Muscle of leg (tissue), 16 donors: ENCODE measurements at places on chromosomes 13 and 19. TPM values are rescaled to one million over a fixed set of nuclear protein-coding genes. Genes with fewer than 3 reads are reported as not detected.

DNA sequence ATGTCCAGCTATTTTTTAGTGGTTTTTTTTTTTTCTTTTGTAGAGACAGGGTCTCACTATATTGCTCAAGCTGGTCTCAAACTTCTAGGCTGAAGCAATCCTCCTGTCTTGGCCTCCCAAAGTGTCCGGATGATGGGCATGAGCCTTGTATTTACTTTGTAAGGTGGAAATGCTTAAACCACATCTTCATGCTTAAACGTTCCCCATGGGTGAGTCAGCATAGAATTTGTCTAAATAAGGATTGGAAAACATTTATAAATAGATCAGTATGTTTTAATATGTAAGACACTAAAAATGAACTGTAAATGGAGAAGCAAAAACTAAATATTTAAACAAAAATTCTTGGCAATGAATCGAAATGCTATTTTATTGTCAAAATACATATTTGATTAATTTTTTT lies 698.0 kb downstream of the PCDH9 start:
- DNase-seq: peak; percentile 20

KRTDAP gene
- polyA plus RNA-seq: 0.43 TPM

DNA sequence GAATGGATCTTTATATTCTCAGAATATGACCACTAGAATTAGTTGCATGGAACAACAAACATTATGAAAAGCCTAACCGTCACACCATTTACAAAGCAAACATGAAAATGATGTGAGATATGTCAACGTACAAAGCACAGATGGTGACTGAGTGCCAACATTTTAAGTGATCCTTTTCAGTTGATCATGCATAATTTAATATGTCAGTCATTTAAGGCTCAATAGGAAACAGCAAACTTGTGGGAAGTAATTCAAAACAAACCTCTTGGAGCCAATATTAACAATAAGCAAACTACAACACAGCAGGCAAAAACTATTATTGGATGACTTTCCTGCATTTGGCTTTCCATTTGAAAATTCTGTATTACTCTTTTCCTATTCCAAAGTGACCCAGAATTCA lies 277.6 kb downstream of the SLITRK6 start:
- DNase-seq: peak; percentile 70

CEACAM4 gene
- polyA plus RNA-seq: 0.35 TPM

DNA sequence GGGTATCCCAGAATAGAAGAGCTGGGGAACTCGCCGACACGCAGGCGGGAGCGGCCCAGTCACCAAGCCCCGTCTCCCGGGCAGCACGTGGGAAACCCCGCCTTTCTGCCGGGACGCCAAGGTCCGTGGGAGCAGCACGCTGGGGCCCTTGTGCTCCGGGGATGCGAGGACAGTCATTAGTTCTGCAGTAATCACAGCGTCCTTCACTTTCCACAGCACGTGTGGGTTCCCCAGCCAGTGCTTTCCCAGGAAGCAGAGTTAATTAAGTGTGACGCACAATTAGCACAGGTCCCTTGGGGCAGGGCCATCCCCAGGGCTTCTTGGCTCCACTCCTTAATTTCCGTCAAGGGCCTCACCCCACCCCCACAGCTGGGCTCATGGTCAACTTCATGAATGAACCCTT lies 64.3 kb upstream of the C13orf46 start:
- no peak for DNase-seq

- no peak for DNase-seq
Measured at GRCh38 chr13:69389899-69390298, 717.7 kb upstream of the ATXN8OS start.

GRCh38 chr13:105798541-105798940 lies 736.9 kb downstream of the EFNB2 start:
- no peak for DNase-seq

DENND1C gene
- 0.71 TPM for polyA plus RNA-seq

ACER1 gene
- not detected for polyA plus RNA-seq

DNA sequence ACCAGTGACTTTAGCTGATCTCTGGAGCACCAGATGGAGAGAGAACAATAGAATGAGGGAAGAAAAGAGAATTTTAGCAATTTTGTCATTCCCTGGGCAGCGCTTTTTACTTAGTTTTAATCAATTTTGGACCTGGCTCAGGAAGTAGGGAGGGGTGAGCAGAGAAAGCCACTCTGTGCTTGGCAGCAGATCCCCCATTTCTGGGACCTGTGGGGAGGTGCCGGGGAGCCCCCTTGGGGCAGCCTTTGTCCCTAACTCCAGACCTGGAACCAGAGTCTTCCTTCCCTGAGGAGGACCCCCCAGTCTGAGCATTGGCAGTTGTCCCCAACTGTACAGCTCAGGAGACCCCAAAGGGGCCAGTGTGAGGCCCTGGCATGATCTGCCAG lies 10.5 kb downstream of the LYL1 start:
- no peak for DNase-seq

DNA sequence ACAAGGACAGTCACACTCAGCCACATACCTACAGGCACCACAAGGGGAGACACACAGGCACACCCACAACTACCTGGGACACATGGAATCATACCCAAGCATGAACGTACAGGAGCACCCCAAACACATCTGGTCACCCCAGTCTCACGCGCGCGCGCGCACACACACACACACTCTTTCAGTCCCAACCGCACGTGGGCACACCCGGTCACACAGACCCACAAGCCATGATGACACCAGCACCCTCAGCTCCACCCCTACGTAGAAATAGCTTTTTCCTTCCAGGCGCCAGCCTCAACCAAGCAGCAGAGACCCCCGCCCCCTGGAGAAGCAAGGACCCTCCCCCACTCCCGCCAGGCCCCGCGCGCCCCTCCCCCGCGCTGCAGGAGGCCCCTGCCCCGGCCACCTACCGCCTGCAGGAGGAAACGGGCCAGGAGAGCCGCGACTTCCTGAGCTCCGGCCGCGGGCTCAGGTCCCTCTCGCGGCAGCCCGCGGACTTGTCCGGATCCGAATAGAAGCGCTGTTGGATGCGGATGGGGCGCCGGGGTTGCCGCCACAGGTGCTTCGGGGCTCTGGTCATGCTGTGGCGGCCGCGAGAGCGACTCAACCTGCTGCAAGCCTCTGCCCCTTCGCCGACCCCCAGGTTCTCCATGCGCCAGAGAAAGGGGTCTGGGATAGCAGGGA lies 6.4 kb upstream of the PDE4C start:
- DNase-seq: no peak

GRCh38 chr13:31996601-31997000 lies 35.0 kb upstream of the FRY start:
- no peak for DNase-seq

KCTD4 gene
- 0.09 TPM for polyA plus RNA-seq

CEACAM16 gene
- 0.66 TPM for polyA plus RNA-seq

- no peak for DNase-seq
Measured at GRCh38 chr13:64869539-64869938, 2360.6 kb downstream of the PCDH9 start.

GRCh38 chr13:102589301-102589822 lies 7.4 kb upstream of the TPP2 start:
- DNase-seq: no peak

ERICH4 gene
- polyA plus RNA-seq: 0.53 TPM

SIGLEC9 gene
- 0.54 TPM for polyA plus RNA-seq

RDH8 gene
- polyA plus RNA-seq: not detected

DNA sequence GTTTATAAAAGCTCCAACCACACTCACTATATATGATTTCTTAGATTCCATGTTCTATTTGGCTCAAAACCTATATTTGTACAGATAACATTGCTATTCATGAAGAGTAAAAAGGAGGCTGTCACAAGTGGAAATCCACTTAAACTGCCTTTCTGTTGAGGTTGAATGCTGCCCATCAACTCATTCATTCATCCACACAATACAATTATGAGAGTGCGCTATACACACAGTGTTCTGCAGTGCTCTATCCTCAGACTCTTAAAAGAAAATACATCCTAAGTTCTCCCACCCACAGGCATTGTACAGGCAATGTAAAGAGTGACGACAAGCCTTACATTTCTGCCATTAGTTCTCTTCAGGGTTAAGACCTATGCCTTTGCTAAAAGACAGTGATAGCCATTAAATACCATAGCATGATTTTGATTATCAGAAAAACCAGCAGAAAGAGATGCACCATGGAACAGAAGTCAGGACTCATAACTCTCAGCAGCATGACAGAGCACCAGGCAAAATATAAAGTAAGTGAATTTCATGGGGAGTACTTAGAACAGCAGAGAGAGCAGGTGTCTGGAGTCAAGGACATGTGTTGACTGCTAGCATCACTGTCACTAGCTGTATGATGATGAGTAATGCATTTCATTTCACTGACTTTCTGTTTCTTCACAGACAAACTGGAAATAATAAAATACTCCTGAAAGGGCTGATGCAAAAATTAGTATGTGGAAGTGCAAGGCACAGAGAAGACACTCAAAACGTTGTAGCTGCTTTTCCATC lies 218.0 kb downstream of the RBM26 start:
- no peak for DNase-seq

DNA sequence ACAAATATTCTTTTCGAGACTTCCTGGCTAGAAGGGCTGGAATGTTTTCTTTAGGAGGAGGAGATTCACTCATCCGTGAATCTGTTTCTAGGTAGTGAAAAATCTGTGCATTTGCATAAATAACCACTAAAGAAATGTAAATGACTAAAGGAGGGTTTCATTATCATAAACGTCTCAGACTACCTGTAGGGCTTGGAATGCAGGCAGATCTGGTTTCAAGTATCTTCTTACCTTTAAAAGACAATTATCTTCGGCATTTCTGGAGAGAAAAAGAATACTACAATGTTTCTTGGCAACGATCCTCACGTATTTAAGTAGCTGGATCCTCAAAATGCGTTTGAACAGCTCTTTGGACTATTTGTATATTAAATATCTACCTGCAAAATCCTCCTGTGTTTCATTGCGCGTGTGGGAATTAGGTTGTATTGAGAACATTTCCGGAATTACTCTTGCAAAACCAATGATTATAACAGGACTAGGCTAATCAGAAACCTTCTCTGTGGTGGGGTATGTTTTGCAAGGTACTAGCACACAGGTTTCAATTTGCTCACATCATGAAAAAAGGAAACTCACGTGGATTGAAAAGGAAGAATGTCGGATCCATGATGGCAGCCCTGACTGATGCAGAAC lies 291.1 kb upstream of the ARGLU1 start:
- DNase-seq: no peak
